ENCODE measurements at places on chromosomes 6 and 20.

DNA sequence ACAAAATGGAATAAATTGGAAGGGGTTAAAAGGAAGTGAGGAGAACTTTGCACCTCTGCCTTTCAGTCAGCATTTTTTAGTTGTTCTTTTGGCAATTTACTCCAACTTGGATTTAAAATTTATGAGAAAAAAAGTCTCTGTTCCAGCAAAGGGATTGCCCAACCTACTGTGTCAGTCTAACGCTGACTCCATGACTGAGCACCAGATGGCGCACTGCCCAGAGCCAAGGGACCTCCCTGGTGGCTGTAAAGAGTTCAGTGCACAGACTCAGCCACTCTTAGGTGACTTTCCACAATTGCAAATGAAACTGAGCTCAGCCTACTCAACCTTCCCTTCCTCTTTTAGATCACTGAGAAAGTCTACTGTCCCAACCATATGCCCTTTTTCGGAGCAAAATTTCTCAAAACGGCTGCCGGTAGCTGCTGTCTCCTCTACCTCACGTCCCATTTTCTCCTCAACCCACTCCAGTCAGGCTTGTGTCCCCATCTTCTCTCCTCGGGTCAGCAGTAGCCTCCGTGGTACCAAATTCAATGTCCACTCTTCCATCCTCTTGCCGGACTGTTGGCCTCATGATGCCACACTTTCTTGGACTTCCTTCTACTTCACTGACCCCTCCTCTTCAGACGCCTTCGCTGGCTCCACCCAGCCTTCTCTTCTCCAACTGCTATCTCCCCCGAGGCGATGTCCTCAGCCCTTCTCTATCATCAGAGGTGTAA, 38.7 kb downstream of the GSTA2 start:
- DNase-seq = peak; percentile 48

- DNase-seq = no peak
Measured at GRCh38 chr20:53301869-53302268, 291.8 kb downstream of the ZNF217 start.

DNA sequence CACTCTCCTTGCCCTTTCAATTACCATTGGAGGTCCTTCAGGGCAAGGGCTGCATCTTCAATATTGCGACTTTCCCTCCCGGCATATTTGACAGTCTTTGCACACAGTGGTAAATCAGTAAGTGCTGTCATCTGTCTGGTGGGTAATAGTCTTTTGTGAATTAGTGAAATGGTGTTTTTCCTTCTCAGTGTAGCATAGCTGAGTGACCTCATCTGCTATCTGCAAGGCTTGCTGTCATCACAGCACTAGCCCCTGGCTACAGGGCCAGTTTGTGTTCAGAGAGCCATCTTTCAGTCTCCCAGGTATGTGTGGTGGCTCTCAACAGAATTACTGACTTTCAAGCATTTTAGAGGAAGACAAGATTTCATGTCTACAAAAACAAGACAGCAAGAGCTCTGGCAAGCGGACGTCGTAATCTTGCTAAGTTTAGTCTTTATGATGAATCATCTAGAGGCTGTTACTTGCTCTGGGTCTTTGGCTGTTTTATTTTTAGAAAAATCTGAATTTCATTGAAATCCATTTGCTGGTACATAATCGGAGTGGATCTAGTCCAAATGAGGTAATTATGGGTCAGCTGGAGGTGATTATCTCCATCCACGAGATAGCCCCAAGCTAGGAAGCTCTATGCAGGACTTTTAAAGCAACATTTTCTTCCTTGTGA, 528.9 kb downstream of the EPM2A start:
- DNase-seq = no peak

GRCh38 chr6:34585512-34586061, 29.5 kb upstream of the SPDEF start:
- no peak for DNase-seq

GRCh38 chr6:23980965-23981364, 145.1 kb upstream of the NRSN1 start:
- DNase-seq = no peak

- DNase-seq = no peak
Measured at GRCh38 chr6:160254467-160255312, 3.9 kb downstream of the SLC22A2 start.

GRCh38 chr6:139390447-139390846, 16.0 kb upstream of the CITED2 start:
- no peak for DNase-seq

DNA sequence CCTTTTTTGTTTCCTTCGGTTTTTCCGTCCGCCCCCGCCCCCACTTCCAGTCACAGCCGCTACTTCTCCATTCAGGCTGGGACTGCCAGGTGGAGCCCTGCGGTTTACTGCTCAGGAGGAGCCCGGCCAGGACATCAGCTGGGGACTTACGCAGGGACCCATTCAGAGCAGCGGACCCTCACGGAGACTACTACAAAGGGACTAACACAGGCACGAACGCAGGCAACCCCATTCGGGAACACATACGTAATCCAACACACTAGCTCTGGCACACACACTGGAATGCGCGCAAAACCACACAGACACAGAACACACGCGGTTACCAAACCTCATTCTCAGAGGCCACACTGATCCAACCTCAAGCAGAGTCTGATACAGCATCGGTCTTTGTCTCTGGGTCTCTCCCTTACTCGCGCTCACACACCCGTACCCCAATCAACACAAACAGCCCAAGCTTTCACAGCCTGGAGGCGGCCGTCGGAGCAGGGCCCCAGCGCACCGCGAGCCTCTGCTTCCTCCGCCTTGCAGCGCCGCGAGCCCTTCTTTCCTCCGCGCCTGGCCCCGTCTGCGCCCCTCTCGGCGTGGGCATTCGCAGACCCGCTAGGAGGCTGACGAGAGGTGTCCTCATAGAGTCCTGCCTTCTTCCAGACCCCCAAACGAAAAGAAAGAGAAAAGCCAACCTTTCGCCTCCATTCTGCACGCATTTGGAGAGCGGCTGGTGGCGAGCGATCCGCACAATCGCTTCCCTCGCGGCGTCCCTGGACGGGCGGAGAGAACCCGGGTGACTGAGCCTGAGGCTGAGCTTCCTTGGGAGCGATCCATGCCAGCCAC, 1.1 kb upstream of the SLC32A1 start:
- DNase-seq = peak; percentile 39

DNA sequence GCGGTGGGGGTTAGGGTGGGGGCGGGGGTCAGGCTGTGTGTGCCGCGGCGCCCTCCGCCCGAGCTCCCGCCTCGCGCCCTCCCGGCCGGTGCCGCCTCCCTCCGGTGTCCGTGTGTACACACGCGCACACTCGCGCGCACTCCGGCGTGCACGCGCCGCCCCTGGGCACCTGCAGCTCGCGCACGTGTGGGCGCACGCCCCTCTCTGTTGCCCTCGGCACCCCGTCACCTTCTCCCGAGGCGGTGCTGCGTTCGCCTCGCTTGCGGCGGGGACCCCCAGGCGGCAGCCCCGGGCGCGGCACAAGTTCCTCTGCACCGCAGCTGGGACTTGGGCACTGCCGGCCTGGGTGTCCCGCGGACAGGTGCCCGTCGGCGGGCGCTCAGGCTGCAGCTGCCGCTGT, 525 bp downstream of the MACROD2 start:
- peak; percentile 24 for DNase-seq

Data from mesothelial cell of epicardium (in vitro differentiated cells).